NCI-H345 (cell line): ENCODE measurements at places on chromosomes 1 and 21.

DNA sequence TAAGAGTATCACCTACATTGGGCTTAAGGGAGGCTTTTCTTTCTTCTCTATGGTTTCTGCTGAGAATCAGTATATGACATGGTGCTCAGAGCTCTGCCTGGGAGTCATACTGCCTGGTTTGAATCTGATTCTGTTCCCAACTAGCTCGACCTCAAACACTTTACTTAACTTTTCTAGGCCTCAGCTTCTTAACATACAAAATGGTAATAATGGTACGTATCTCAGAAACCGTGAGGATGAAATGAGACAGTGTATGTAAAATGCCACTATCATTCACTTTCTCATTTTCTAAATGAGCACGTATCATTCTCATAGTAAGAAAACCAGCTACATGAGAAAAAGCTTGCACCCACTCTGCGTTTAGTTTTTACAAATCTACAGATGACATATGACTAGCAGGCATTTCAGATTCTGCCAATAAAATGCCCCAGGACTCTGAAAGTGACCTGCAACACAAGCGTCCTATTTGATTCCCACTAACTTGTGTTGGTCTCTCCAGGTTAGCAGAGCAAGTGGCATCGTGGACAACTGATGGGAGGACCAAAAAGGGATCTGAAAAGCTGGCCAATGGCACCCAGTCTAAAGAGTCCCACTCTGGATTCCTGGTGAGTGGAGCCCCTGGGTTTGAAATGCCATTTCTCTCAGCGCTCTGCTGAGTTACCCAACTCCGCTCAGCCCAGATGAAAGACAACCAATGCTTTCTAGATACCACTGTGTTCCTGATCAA lies 6.1 kb downstream of the CTNNBIP1 start:
- no peak for DNase-seq

GRCh38 chr1:39174390-39175081 lies 30.0 kb upstream of the MACF1 start:
- no peak for DNase-seq

- DNase-seq, result no peak
Observed at GRCh38 chr1:74388855-74389254, 123.6 kb downstream of the LRRC53 start.

GRCh38 chr1:114716304-114717170 lies at the start of gene NRAS:
Gene NRAS, minus strand, starts transcription at chr1:114716771. Its CDS starts 611 bp downstream, at chr1:114716160.
- peak; percentile 95 for DNase-seq

DNA sequence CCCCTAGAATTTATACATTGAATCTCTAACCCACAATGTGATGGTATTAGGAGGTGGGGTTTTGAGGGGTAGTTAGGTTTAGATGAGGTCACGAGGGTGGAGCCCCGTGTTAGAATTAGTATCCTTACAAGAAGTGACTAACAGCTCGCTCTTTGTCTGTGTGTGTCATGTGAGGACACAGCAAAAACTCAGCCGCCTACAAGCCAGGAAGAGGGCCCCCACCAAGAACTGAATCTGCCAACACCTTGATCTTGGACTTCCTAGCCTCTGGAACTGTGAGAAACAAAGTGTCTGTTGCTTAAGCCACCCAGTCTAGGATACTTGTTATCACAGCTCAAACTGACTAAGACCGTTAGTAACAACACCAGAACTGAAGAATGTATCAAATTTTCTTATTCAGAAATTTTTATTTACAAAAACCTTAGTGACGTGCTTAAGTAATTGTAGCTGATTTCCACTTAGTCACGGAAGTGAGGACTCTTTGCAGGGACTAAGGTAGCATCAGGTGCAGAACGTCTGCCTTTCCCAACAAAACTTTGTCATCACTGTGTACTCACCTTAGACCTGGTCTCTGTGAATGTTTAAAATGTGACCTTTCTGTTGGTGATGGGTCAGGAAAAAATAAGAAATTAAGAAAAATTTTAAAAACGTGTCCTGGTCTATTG lies 24.5 kb upstream of the LRRC8C start:
- no peak for DNase-seq

GRCh38 chr21:44667612-44668011 lies 885 bp upstream of the KRTAP12-2 start:
- DNase-seq, result no peak

DNA sequence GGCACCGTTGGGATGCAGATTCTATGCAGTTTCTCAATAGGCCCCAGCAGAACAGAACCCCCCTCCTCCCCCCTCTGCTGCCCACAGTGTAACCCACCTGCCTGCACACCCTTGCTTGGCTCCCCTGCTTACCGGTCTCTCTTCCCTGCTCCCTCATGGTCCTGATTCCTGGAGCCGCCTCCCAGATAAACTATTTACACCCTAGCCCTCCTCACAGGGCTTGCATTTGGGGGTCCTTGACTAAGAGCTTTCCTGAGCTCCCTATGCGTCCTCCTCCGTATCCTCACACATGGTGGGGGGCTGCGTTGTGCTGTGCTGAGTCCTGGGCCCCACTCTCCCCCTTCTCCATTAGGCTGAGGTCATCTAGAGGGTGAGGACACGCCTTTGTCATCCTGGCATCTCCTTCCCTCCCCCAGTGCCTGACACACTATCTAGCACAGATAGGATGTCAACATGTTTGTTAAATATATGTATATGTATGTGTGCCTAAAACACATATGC lies 121.9 kb downstream of the GRIK3 start:
- no peak for DNase-seq

DNA sequence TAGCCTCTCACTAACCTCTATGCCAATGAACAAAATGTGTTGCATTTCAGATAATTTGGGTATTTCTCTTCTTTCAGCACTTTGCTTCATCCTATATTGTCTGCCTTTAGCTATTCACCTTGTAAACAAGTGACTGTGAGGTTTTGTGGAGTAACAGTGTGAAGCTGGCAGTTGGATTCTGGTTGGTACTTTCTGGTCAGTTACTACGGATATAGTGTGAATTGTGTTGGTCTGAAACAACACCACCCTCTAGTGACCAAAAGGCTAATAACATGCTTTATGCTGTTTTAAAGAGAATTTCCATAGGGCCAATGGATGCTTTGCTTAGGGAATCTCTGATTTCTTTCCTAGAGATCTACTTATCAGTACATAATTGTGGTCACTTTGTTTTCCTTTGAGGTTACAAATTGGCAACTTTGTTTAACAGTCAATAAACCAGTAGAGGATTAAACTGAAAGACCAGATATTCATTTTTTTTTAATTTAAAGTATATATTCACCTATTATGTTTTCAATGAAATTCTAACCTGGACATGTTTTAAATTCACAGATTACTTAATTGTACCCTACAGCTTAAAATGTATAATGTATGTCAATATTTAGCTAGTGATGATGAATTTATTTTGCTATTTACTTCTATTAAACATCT lies 2.5 kb upstream of the PTGER3 start:
- DNase-seq, result peak; percentile 72
